ENCODE measurements at places on chromosomes 3 and 15.

DNA sequence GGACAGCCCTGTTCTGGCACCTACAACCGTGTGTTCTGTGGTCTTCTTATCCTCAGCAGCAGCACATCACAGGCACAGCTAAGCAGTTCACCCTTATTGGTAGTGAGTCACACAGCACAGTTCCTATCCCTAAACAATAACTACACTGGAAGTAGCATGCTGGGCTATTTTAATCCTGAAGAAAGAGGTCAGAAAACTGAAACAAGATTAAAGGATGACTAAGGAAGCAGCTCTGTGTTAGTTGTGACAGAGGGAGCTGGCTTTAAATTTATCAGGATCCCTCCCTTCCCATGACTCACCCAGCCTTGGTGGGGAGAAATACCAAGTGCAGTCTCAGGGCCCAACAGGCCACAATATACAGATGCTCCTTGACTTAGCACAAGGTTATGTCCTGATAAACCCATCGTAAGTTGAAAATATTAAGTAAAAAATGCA, 144.3 kb downstream of the ERC2 start:
- DNase-seq, result no peak

DNA sequence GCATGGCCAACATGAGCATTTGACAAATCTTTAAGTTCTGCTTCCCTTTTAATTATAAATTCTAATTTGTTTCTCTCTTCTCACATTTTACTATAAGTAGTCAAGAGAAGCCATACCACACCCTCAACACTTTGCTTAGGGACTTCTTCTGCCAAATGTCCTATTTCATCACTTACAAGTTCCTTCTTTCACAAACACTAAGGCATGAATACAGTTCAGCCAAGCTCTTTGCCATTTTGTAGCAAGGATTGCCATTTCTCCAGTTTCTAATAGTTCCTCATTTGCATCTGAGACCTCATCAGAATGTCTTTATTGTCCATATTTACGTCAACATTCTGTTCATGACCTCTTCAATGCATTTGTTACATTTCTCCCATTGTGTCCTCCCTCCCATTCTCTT, 29.4 kb downstream of the SLC22A14 start:
- no peak for DNase-seq

DNA sequence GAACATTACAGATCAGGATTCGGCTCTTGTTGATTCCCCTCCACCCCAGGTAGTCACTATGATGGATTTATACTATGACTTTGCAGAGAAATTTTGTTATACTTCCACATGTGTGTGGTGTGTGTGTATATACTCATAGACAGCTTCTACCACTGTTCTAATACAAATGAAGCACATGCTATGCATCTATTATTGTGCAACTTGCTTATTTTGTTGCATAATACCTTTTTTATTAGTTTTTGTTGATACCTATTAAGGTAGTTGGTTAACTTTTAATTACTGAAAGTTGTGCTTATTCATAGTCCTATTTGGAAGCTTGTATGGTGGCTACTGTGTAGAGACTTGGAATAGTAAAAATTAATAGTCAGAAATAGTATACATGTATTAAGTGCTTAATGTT, 140.6 kb downstream of the CACNA2D3 start:
- no peak for DNase-seq

- no peak for DNase-seq
These were observed 258.7 kb upstream of the NSMCE3 start for GRCh38 chr15:29528276-29528675.

Measured in CD4-positive, alpha-beta T cell treated with Interleukin-6 at 100 ng/mL for 8 hours (primary cell).